Activated CD8-positive, alpha-beta memory T cell treated with anti-CD3 and anti-CD28 coated beads for 1 hour (primary cell): ENCODE measurements at places on chromosomes 1 and 21.

GRCh38 chr1:1797731-1798341 lies 19.6 kb upstream of the NADK start:
- DNase-seq: no peak

- DNase-seq: no peak
Measured at GRCh38 chr1:117708323-117709248, 102.7 kb downstream of the TENT5C start.

DNA sequence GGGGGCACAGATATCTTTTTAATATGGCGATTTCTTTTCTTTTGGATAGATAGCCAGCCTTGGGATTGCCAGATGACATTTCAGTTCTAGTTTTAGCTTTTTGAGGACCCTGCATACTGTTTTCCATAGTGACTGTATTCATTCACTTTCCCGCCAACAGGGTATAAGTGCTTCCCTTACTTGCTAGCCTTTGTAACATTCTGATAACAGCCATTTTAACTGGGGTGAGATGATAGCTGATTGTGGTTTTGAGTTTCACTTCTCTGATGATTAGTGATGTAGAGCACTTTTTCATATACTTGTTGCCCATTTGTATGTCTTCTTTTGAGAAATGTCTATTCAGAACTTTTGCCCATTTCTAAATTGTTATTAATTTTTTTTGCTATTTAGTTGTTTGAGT lies 151.9 kb downstream of the NTPCR start:
- DNase-seq: no peak

- no peak for DNase-seq
Measured at GRCh38 chr1:37825506-37825905, 17.5 kb upstream of the YRDC start.

GRCh38 chr1:162077648-162078299 lies 8.3 kb downstream of the NOS1AP start:
- no peak for DNase-seq

- peak; percentile 62 for DNase-seq
Measured at GRCh38 chr1:35715568-35716002, 3.1 kb downstream of the C1orf216 start.

DNA sequence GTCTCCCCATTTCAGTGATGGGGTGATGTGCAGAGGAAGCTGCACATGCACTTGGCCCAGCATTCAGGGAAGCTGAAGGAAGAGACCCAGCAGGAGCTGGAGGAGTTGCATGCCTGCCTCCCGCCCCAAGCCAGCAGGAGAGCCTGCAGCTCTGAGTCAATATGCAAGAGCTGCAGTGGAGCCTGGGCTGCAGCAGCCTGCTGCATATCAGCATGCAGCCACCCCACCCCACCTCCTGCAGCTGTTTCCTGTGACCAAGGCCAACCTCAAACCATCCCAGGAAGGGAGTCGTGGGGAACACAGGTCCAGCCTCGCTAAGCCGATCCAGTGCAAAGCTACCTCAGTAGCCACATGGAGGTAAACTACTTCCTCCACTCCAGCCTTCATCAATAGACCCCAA lies 18.9 kb downstream of the AGT start:
- no peak for DNase-seq

- no peak for DNase-seq
Measured at GRCh38 chr1:85580872-85581801, 576 bp downstream of the CCN1 start.

GRCh38 chr1:184930232-184930631 lies 44.1 kb downstream of the NIBAN1 start:
- no peak for DNase-seq

GRCh38 chr1:66323958-66324625 lies 209.9 kb upstream of the SGIP1 start:
- DNase-seq: no peak

DNA sequence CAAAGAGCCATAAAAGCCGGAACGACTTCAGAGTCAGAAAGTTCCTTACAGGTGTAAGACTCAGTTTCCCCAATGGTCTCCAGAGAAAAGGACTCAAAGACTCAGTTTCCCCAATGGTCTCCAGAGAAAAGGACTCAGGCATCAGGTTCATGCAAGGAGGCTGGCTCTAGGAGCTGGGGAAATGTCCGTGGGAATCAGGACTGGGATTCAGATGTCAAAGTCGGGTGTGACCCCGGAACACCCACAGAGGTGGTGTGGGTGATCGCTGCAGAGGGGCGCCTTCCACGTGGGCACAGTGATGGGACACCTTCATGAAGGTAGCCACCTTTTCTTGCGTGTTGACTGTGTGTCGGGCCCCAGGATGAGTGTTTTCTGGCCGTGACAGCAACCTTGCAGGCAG lies 340.8 kb downstream of the NPHP4 start:
- no peak for DNase-seq

- DNase-seq: no peak
Measured at GRCh38 chr1:32538887-32539583, at the start of gene ZBTB8A. ZBTB8A (plus strand) TSS chr1:32539427; CDS start chr1:32592932, 53,505 bp downstream.

- no peak for DNase-seq
Measured at GRCh38 chr1:27856561-27857343, 15.6 kb upstream of the THEMIS2 start.

GRCh38 chr1:226444901-226445300 lies 37.0 kb upstream of the PARP1 start:
- no peak for DNase-seq

GRCh38 chr1:214518361-214518760 lies 33.0 kb downstream of the PTPN14 start:
- DNase-seq: no peak

- DNase-seq: no peak
Measured at GRCh38 chr1:104720741-104721140, 971.0 kb downstream of the AMY1C start.

- no peak for DNase-seq
Measured at GRCh38 chr1:4161366-4162006, 261.4 kb upstream of the C1orf174 start.

- DNase-seq: no peak
Measured at GRCh38 chr1:229642970-229643369, 16.9 kb downstream of the URB2 start.

- DNase-seq: no peak
Measured at GRCh38 chr1:38037221-38037939, 9.2 kb downstream of the POU3F1 start.

GRCh38 chr1:230010603-230011332 lies 56.3 kb upstream of the GALNT2 start:
- DNase-seq: no peak

- no peak for DNase-seq
Measured at GRCh38 chr1:188065917-188066316, 1237.2 kb downstream of the PLA2G4A start.

- DNase-seq: no peak
Measured at GRCh38 chr1:183244466-183244865, 58.4 kb downstream of the LAMC2 start.

- DNase-seq: no peak
Measured at GRCh38 chr1:233316473-233316872, 11.1 kb upstream of the MAP3K21 start.
